Neuronal stem cell (in vitro differentiated cells): ENCODE measurements at places on chromosomes 4 and X.
A peak's percentile ranks its signal among the peaks of the same experiment; 100 is the strongest.

- DNase-seq, result no peak
These were observed 15.0 kb downstream of the BTK start for GRCh38 chrX:101370888-101371504.

DNA sequence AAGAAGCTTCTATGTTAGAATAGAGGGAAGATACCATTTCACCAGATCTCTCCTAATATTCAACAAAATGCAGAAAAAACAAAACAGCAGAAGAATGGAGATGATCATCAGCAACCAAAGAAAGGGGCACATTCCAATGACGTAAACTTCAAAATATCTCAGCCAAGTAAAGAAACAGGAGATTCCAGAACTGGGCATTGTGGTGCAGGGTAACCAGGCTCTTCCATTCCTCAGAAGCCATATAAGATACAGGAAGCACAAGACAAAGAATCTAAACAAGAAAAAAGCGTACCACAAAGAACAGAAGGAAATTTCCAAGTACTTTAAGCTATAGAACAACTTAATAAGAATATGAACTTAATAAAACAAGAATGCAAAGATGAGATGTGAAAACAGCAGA is 6.9 kb upstream of the ARMCX4 start:
- no peak for DNase-seq

- no peak for DNase-seq
These were observed 36.3 kb upstream of the PLAC8 start for GRCh38 chr4:83150653-83151330.

- no peak for DNase-seq
These were observed 49.0 kb downstream of the CPLX1 start for GRCh38 chr4:776743-777441.

DNA sequence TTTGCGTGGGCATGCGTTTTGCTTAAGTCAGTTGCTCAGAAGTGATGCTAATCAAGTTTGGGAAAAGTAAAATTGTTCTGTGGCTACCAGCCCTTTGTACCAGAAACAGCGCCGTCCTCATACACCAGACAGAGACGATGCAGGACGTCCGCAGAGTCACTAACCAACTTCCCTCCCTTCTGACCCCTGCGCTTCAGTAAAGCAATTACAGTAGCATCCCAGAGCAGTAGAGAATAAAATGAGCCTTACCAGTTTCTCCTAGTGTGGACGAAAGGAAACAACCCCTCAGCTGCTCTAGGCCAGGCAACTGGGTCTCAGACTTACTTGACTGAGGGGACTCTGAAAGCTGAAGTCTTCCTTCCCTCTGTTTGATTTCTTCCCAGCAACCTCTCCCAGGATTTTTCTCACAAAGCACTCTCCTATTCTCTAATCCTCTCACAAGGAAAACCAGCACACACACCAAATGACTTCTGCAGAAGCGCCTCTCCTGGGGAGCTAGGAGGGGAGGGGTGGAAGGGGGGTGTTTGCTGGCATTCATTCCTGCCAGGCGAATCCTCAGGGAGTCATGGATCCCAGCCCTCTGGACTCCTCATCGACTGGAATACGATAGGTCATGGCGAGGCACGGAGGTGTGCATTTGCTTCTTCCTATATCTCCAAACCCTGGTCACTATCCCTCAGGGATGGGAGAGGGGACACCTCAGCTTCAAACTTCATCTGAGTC is 56.0 kb upstream of the MID1 start:
- DNase-seq, result peak; percentile 21

DNA sequence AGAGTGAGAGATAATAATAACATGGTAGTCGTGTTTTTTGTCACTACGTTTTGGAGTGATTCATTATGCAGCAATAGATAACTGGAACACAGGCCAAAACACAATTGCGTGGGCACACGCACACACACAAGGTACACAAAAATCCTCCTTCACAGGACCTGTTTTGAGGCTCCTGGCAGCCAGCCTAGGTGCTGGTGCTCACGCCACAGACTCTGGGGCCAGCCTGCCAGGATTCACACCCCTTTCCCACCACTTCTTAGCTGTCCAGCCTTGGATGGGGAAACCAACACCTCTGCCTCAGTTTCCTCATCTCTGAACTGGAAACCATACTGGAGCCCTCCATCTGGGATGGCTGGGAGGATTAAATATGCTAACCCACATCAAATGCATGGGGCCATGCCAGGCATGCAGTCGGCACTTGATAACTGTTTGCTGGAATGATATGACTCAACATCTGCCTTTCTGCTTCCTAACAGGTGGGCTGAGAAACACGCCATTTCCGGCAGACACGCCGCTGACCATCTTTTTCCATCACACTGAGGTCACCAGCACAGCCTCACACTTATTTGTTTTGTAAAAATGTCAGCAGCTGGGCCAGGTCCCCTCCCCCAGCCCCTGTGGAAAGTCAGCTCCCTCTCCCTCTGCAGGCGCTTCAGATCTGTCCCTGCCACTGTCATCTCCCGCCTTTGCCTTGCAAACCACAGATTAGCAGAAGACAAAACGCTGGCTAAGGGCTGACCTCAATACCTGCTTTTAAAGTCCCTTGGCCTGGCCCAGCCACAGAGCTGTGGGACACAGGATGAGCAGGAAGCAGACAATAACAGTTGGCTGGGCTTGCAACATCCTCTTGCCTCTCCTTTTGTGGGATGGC is 237.5 kb downstream of the BCOR start:
- DNase-seq, result peak; percentile 17

GRCh38 chr4:39932776-39933402 is 44.8 kb downstream of the PDS5A start:
- DNase-seq, result no peak

DNA sequence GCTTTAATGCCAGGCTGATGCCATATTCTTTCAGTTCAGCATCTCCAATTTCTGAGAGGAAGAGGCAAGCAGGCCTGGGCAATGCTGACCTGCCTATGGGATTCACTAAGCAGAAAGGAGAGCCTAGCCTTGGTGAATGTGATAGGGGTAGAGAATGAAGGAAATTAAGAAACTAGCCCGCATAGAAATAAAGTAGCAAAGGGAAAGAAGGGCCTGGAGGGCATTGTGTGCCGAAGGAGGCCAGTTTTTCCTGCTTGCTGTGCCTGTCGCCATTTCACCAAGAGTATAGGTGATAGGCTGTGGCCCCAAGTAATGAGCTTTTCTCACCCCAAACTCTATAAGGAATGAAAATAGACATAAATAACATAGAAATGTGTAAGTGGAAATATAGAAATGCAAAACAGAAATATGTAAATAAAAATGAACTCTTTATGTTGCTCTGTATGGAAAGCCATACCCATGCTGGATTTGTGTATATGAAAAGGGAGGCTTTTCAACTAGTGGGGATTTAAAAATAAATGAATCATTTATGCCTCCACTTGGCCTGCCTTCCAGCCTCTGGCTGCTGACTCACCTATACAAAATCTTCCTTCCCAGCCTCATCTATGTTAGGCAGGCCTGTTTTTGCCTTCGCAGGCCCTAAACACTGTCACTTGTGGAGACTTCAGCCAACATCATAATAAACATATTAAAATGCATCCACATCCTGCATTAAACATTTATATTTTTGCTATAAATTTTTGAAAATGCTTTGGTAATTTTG is 5.1 kb upstream of the OCRL start:
- DNase-seq, result no peak

DNA sequence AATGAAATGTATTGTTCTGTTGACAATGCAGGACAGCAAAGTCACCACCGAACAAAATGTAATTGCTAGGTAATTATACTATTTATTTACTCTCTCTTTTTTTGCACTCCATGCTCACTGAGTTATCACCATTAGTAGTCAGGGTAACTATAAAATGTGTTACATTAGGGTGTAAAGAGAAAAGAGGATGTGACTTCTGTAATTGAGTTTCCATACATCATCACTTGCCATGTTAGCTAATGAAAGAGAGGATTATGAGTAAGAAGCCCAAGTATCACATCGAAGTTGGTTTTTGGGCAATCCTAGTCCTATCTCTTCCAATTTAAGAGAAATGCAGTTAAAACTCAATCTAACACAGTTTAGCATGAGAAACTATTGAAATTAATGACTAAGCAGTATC is 7.6 kb downstream of the ZXDA start:
- DNase-seq, result no peak

- DNase-seq, result no peak
These were observed 187.4 kb downstream of the APBB2 start for GRCh38 chr4:41026971-41027370.

GRCh38 chr4:77795326-77795725 is 23.8 kb downstream of the CNOT6L start:
- DNase-seq, result no peak

- DNase-seq, result no peak
These were observed 117.2 kb downstream of the SLIT2 start for GRCh38 chr4:20368926-20369325.

- DNase-seq, result no peak
These were observed 92.3 kb upstream of the SLC7A11 start for GRCh38 chr4:138334346-138335016.

GRCh38 chrX:42869659-42870476 is 91.9 kb upstream of the PPP1R2C start:
- DNase-seq, result no peak

- no peak for DNase-seq
These were observed 37.9 kb downstream of the LDB2 start for GRCh38 chr4:16860516-16860915.

DNA sequence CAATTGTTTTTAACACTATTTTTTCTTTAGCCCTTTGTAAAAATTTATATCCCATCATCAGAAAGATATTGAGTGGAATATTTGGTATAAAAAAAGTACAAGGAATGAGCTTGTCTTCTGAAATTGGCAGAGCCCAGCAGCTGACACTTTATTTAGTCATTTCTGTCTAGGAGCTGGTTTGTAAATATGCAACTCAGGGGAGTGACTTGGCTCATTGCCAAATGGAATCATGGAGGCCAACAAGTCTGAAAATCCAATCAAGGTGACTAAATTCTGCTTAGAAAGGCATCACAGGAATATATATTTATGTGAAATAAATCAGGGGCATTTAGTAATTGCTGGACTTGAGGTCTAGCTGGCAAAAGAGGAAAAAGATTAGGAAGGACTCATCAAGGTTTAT is 74.4 kb downstream of the OTC start:
- no peak for DNase-seq

- DNase-seq, result no peak
These were observed 7.2 kb downstream of the RAB28 start for GRCh38 chr4:13476915-13477314.

DNA sequence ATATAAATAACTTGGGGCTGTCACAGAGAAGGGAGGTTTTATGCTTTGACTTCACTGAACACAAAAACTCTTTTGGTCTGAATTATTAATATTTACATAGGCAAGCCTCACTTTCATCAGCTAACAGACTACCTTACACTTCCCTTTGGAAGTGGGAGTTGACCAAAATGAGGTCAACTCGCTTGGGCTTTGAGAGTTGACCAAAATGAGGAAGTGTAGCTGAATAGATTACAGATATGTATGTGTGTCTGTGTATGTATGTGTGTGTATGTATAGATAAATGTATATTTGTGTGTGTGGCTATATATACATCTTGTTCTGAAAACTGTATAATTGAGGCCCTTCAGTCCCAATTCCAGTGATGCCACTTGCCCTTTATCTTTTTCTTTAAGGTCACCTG is 113.3 kb upstream of the IL13RA1 start:
- DNase-seq, result no peak

- no peak for DNase-seq
These were observed 27.6 kb upstream of the FGFR3 start for GRCh38 chr4:1765409-1766072.

GRCh38 chrX:14573161-14573560 is 43.8 kb downstream of the GLRA2 start:
- no peak for DNase-seq

DNA sequence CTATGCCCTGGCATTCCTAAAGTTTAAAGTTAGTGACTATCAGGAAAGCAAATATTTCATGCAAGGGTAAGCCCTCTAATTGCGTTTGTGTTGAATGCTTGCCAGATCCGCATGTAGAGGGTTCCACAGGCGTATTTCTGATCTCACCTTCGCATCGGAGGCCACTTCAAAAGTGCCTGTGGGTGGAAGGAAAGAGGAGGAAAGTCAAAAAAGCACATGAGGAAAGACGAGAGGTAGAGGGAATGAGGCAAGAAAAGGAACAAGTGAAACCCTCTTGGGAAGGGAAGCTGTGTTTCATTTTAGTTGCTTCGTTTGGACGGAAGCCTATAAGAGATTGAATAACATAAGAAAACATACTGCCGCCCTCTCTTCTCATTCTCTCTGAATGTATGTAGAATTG is 628.8 kb downstream of the SPRY1 start:
- DNase-seq, result no peak

DNA sequence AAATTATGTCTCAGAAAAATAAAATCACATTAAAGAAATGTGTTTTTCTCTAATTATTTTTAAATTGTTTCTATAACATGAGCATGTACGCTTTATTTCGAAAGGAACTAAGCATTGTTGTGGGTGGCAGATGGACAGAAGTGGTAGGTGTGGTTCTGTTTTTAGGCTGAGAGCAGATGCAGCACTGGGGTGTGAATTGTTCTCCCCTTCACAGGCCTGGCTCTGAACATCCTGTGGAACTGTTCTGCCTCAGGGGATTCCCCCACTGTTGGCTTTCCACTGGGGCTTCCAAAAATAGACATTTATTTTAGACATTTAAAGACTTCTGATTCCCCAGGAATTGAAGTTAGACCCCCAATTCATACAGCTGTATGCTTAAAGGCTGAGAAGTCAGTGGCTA is 41.9 kb upstream of the PDHA2 start:
- no peak for DNase-seq

DNA sequence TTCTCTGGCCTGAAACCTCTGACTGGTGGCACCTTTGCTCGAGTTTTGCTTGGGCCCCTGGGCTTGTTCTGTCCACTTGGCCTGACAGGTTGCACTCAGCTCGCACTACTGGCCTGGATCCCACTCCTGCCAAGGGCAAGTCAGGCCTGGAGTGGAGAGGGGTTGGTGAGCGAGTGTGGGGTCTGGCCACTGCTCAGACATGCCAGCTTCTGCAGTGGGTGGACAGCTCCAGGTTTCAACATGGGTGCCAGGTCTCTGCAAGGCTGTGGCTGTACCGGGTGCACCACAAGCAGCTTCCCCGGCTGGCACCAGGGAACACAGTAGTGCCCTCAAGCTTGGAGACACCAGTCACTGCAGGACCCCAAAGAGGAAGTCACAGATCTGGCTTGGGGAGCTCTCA is 91.6 kb upstream of the CXorf51A start:
- DNase-seq, result no peak

- no peak for DNase-seq
These were observed 97.6 kb downstream of the HMX1 start for GRCh38 chr4:8774071-8774470.

DNA sequence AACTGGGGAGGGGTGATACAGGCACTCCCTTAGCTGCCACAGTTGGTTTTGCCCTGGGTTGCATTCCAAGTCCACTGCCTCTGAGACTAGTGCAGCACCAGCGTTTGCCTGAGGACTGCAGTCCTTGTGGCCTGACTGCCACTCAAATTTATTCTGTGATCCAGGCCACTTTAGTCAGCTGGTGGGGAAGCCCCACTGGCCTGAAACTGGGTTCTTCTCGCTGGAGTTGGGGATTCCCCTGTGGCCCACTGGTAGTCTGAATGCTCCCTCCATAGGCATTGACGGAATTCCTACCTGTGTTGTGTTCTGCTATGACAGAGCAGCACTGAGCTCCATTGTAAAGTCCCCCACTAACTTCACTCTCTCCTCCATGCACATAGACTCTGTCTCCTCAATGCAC is 63.8 kb downstream of the PTPN13 start:
- no peak for DNase-seq

GRCh38 chrX:18353931-18354368 is 538 bp downstream of the SCML2 start:
- peak; percentile 11 for DNase-seq
